ENCODE measurements at places on chromosomes 5 and 9. TPM values are rescaled to one million over a fixed set of nuclear protein-coding genes. Genes with fewer than 3 reads are reported as not detected.

CA9 gene
- total RNA-seq, result 5.0 TPM

NUTM2G gene
- not detected for total RNA-seq

CCDC112 gene
- 8.1 TPM for total RNA-seq

BHMT2 gene
- not detected for total RNA-seq

PCDHB2 gene
- total RNA-seq, result 4.1 TPM

SHISAL2B gene
- total RNA-seq, result not detected

TMEM171 gene
- total RNA-seq, result 6.3 TPM

GFI1B gene
- total RNA-seq, result not detected

PDGFRB gene
- total RNA-seq, result 0.09 TPM

HK3 gene
- total RNA-seq, result not detected

PRKAA1 gene
- 29.0 TPM for total RNA-seq

PTGDS gene
- 0.66 TPM for total RNA-seq

CDX1 gene
- not detected for total RNA-seq

MZB1 gene
- not detected for total RNA-seq

MUSK gene
- total RNA-seq, result not detected

VLDLR gene
- 20.8 TPM for total RNA-seq

ARID3C gene
- total RNA-seq, result not detected

GOLM1 gene
- 117 TPM for total RNA-seq

OR1J2 gene
- total RNA-seq, result not detected

MYOZ3 gene
- total RNA-seq, result 0.22 TPM

MAMDC2 gene
- total RNA-seq, result 0.23 TPM

NAA35 gene
- 27.5 TPM for total RNA-seq

SAXO1 gene
- not detected for total RNA-seq

C5orf46 gene
- not detected for total RNA-seq

LHX3 gene
- 0.13 TPM for total RNA-seq

TRIM7 gene
- total RNA-seq, result 27.8 TPM

GABBR2 gene
- 0.15 TPM for total RNA-seq

PCDHGA3 gene
- total RNA-seq, result not detected

SEMA6A gene
- 0.12 TPM for total RNA-seq

ENTREP1 gene
- 0.54 TPM for total RNA-seq
